Fibroblast of lung (primary cell): ENCODE measurements at places on chromosomes 5 and 9. TPM values are rescaled to one million over a fixed set of nuclear protein-coding genes. Genes with fewer than 3 reads are reported as not detected.

- H3K4me3 ChIP-seq, result no peak overlapping the region
- no peaks in the 10 kb centered on the region for H3K36me3 ChIP-seq
- no peak for DNase-seq
- H3K27me3 ChIP-seq, result no peaks in the 10 kb centered on the region
- no peak overlapping the region for H3K27ac ChIP-seq
- H3K4me1 ChIP-seq, result peaks cover 3% of the 10 kb centered on the region
These were observed 2.6 kb downstream of the CCDC125 start for GRCh38 chr5:69329905-69330489.

DNA sequence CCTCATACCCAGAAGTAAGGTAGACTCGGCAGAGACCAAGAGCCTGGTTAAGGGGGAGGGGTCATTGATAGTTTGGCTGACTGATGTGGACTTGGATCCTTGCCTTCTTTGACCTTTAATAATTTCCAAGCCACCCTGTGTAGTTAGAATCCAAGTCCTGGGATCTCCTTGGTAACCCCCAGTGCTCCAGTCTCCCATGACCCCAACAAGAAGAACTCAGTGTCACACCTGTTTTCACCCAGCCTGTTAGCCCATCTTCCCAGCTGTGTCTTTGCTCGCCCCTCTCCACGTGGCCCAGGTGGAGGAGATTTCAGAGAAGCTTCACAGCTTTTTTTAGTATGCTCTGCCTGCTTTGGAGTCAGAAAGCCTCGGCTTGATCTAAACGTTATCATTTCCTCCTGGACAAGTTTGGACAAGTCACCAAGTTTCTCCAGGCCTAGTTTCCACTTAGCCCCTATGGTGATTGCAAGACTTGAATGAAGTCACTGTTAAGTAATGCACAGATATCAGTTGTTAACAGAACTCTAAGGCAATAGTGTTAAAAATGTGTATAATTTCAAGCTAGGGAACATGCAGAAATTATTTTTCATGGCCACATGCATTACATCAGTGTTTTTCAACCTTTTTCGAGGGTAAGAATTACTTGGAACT lies 170.0 kb downstream of the TMEM38B start:
- H3K4me3 ChIP-seq, result no peak overlapping the region
- H3K27me3 ChIP-seq, result no peaks in the 10 kb centered on the region
- H3K36me3 ChIP-seq, result no peaks in the 10 kb centered on the region
- no peak overlapping the region for H3K27ac ChIP-seq

GRCh38 chr5:14497311-14497710 lies 84.3 kb upstream of the OTULINL start:
- H3K27ac ChIP-seq, result no peak overlapping the region
- H3K27me3 ChIP-seq, result no peaks in the 10 kb centered on the region
- H3K4me3 ChIP-seq, result no peak overlapping the region
- H3K36me3 ChIP-seq, result peaks cover 44% of the 10 kb centered on the region
- no peak for DNase-seq

GPR151 gene
- not detected in 2 replicates for total RNA-seq

DNA sequence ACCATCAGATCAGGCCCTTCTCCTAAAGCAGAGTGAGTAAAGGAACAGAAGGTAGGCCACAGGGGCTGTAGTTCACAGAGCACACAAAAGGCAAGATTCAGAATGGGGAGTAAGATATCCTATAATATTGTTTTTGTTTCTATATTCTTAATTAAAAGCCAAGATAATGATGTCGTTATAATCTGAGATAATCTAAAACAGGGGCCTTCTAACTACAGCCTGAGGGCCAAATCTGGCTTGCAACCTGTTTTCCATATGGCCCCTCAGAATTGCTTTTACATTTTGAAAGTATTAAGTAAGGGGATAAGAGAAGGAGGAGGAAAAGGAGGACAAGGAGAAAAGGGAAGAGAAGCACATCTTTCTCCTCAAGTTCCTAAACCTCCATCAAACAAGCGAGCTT lies 435.8 kb downstream of the CSNK1G3 start:
- H3K4me3 ChIP-seq, result no peak overlapping the region
- no peaks in the 10 kb centered on the region for H3K27me3 ChIP-seq
- peaks cover 5% of the 10 kb centered on the region for H3K4me1 ChIP-seq

AMBP gene
- 0.17 and 0.51 TPM in 2 replicates for total RNA-seq

- H3K36me3 ChIP-seq, result no peaks in the 10 kb centered on the region
- no peaks in the 10 kb centered on the region for H3K27me3 ChIP-seq
- DNase-seq, result peak; percentile 60
- H3K4me1 ChIP-seq, result peaks cover 8% of the 10 kb centered on the region
These were observed 18.9 kb upstream of the NPR3 start for GRCh38 chr5:32692036-32692746.

- H3K27ac ChIP-seq, result no peak overlapping the region
These were observed 347.0 kb downstream of the NTRK2 start for GRCh38 chr9:85016384-85017006.
